Activated naive CD4-positive, alpha-beta T cell treated with anti-CD3 and anti-CD28 coated beads for 36 hours (primary cell): ENCODE measurements at places on chromosomes 5 and 9. TPM values are rescaled to one million over a fixed set of nuclear protein-coding genes. Genes with fewer than 3 reads are reported as not detected.

DNA sequence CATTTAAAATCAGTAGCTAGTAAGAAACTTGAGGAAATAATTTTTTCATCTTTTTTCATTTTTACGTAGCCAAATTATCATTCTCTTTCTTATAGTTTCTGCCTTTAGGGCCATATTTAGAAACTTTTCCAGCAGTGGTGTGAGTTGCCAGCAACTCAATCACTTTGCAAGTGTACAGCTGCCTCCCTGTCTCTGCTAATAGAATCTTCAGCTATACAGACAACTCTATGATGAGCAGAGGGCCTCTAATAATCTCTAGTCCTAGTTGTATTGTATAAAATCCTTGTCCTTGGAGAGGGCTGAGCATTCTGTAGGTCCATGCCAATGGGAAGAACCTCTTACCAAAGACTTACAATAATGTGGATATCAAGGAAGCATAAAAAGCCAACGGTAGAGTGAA is 11.5 kb upstream of the SHOC1 start:
- H3K27ac ChIP-seq, result no peak overlapping the region
- H3K4me3 ChIP-seq, result no peak overlapping the region
- no peaks in the 10 kb centered on the region for H3K36me3 ChIP-seq
- no peak for DNase-seq
- peaks cover 32% of the 10 kb centered on the region for H3K4me1 ChIP-seq
- H3K27me3 ChIP-seq, result no peaks in the 10 kb centered on the region

DNA sequence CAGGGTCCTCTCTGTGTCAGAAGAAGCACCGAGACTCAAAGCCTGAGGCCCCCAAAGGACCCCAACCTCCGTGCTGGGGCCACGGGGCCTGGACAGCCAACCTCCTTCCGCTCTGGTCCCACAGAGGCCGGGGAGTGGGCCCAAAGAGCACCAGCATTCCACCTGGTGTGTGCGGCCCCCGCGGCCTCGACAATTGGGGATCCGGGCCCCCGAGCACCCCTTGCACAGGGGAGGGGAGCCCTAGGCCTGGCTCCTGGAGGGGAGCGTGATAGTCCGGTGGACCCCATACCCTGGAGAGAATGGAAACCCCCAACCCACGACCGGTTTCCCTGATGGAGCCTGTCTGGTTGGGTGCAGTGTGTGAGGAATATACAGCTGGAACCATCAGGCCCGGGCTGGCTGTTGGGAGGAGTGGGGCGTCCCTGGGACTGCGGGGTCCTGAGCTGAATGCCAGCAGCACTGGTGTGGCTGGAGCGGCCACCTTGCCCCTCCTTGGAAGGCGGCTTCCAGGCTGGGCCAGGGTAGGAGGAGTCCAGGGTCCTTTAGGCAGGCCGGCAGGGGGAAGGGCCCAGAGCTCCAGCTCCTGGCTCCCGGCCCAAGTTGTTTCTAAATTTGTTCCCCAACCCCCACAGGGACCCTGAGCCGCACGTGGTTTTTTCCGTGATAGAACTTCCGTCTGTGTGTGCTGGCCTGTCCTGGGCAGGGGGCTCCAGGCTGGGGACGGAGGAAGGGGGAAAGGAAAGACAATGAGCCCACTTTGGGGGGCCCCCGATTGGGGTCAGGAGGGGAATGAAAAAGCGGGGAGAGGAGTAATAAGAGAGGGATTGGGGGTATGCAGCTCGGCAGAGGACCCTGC is 825 bp upstream of the TOR4A start:
- peaks cover 4% of the 10 kb centered on the region for H3K27me3 ChIP-seq
- no peak overlapping the region for H3K27ac ChIP-seq
- DNase-seq, result no peak
- H3K4me1 ChIP-seq, result peaks cover 11% of the 10 kb centered on the region
- no peaks in the 10 kb centered on the region for H3K36me3 ChIP-seq
- no peak overlapping the region for H3K4me3 ChIP-seq

Gene PLPP7
- 0.26 TPM for total RNA-seq

Gene SGCD
- total RNA-seq, result not detected
